ENCODE measurements at places on chromosomes 1 and 21.

- peak; percentile 83 for DNase-seq
These were observed 124.9 kb downstream of the DMRTB1 start for GRCh38 chr1:53583868-53584776.

DNA sequence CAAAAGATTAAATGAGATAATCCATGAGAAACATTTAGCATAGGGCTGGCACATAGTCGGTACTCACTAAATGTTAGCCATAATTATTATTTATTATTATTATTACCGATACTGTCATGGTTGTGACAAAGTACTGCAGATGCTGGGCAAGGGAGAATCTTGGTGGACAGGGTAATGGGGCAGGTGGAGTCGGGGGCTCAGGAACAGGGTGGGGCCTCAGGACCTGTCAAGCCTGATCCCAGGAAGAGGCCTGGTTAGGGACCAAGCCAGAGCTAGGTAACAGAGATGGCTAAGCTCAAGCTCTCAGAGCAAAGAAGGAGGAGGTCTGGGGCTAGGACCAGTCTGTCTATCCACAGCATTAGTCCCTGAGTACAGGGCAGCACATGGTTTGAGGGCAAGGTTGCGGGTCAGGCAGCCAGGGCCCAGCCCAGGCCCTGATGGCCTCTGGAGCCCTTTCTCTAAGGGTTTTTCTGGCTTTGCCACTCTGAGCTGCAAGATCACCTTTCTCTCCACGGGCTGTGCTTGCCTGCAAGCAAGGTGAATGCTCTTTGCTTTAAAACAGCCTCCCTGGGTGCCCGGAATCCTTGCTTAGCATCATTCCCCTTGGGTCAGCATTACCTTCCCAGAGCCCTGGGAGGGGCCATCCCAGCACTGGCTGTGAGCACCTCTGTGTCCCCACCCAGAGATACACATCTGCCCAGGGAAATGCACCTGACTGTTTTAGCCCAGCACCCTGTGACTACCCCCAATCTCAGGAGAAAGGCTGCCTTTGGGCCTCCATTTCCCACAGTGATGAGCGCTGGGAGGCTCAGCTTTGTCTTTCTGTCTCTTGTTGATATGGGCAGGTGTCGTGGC, 572.0 kb downstream of the PTPRU start:
- DNase-seq = no peak

GRCh38 chr1:91173346-91173890, 151.6 kb upstream of the ZNF644 start:
- DNase-seq = no peak

DNA sequence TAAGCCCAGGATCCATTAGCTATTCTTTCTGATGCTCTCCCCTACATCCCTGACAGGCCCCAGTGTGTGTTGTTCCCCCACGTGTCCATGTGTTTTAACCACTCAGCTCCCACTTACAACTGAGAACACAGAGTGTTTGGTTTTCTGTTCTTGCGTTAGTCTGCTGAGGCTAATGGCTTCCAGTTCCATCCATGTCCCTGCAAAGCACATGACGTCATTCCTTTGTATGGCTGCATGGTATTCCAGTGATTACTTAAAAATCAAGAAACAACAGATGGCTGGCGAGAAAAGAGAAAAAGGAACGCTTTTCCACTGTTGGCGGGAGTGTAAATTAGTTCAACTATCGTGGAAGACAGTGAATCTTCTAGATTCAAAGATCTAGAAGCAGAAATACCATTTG, 556.0 kb downstream of the PTPRC start:
- no peak for DNase-seq

DNA sequence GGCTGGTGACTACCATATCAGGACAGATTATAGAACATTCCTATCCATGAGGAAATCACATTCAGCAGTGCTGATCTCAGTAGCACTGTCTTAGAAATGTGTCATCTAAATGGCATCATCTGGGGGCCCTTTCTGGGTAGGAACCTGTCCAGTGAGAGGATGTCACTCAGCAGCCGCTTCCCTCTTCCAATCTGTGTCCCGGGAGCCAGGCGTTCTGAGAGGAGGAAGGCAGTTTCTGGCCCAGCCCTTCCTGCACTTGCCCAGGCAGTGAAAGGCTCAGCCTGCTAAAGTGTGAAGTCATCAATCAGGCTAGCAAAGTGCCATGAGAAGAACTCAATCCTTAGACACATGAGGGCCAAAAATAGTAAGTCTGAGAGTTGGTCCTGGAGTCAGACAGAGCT, 25.6 kb downstream of the RAB4A start:
- DNase-seq = no peak

- DNase-seq = no peak
These were observed 1103.3 kb upstream of the B3GALT2 start for GRCh38 chr1:194289569-194290266.

DNA sequence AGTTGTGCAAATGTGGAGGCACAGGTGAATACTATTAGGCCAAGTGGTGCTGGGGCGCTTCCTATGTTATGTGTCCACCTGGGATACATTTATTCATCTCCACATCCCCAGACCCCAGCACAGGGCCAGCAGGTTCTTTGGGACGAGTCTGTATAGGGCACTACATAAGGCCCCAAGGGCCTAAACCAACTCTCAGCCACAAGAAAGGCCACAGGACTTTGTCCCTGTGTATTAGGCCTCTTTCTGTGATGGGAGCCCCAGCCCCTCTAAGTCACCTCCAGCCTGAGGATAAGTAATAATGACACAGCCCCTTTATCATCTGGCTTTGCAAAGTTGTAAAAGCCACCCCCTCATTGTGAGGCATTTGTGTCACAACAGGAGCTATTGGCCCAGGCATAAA, 79.2 kb upstream of the CD1D start:
- DNase-seq = no peak

DNA sequence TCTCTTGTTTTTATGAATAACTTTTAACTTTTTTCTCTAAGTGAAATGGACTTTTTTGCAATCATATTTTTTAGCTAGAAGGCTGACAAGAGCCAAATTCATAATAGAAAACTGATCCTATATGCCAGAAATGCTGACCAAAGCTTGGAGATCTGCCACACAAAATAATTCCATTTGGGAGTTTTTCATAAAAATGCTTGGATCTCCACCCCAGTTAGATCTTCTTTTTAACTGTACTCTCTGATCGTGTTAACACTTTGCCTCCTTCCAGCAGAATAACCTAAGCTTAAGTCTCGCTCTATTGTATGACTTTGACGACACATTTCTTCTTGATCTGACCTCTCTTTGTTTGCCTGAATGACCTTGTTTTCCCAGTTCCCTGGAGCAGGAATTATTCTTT, 16.8 kb downstream of the FLG2 start:
- DNase-seq = no peak

- DNase-seq = no peak
These were observed 55.2 kb upstream of the GNG12 start for GRCh38 chr1:67888216-67889106.

DNA sequence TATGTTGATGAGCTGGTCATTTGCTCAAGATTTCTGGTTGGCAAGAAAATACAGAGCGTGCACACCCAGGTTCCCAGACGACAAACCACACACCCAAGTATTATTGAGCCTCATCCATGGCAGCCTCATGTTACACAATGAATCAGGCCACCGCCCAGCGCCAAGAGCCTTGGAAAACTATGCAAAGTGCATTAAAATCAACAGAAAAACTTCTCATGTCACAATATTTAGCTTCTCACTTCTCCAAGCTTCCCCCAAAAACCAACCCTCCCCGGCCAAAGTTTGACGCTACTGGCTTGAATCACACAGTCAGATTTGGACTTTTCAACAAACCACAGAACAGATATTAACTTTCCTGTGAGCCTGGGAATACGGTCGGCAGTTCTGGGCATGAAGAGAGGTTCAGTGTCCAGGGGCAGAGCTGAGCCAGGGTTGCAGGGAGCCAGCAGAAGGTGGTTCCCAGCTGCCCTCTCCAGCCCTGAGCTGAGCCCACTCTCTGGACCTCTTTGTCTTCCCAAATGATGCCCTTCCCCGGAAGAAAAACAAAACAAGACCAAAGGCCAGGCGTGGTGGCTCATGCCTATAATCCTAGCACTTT, 71.1 kb downstream of the SETD4 start:
- DNase-seq = peak; percentile 91

DNA sequence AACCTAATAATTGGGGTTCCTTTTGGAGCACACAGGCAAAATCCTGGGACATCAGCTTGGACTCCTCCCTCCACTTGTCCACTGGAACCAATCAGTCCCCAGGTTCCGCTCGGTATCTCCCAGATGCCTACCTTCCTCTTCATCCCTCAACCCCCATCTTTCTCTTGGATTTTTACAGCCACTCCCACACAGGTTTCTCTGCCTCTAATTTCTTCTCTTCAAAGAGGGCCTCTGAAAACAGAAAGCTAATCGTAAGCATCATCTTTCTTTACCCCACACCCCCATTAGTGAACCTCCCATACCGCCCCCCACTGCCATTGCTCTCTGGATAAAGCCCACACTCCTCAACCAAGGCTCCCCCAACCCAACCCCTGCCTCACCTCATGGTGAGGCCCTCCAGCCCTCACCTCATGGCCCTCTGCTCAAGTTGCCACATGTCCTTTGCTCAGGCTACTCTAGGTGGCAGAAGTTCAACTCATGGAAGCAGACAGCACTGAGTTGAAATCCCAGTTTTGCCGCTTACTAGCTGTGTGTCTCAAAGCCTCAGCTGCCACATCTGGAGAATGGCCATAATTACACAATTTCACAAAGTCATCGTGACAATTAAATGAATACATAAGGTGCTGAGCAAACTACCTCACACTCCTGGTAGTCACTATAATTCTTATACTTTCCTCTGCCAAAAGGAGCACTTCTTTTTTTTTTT, 18.1 kb upstream of the WASF2 start:
- no peak for DNase-seq

DNA sequence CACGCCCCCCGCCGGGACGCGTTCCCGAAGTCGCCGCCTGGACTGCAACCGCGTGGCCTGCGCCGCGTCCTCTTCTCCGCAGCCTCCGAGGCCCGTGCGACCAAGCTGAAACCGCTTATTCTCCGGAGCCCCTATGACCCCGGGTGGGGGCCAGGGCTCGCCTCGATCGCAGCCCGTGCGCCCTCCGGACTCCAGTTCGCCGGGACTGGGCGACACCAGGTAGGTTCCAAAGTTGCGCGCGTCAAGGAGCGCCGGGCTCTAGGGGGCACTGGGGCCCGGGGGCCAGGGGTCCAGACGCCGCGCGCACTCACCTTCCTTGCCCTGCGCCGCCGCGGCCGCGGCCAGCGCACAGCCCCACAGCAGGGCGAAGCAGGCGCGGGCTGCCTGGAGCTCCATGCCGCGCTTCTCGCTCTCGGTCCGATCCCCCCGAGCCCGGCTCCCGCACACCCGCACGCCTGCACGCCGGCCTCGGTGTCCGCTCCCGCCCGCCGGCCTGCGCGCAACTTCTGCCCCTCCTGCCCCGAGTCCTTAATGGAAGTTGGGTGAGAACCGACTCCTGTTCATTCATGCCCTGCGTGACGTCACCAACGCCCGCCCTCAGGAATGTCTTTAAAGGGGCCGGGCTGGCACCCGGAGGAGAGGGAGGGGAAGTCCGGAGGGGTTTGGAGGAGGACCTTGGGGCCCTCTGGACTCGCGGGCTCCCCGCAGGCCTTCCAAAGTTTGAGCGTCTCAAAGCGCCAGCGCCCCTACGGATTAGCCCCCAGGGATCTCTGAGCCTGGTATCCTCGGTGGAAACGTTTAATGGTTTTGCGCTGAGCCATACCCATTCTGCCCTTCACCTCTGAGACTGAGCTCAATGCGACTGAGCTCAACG, at the start of gene EPHA2:
TSS of gene EPHA2 (minus strand) at position 533 of the 874 bp plus-strand sequence. CDS start at position 396, 137 bp downstream.
- DNase-seq = peak; percentile 98

DNA sequence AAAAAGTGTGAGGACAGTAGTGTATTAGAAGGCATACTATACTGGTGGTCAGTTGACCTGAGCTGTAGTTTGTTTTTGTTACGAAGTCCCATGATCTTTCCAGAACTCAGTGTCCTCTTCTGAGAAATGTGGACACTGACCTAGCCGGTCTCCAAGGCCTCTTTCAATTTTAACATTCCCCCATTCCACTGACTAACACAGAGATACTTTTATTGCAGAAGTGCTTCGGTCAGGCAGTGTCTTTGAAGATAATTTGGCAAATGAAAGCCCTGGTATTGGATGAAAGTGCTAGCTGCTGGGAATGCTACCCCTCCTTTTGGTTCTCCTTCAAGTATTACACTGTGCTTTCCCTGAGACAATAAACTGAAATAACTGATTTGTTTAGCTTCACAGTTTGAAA, 89.4 kb downstream of the LMO4 start:
- no peak for DNase-seq

- DNase-seq = no peak
These were observed 18.8 kb upstream of the F3 start for GRCh38 chr1:94560333-94560732.

DNA sequence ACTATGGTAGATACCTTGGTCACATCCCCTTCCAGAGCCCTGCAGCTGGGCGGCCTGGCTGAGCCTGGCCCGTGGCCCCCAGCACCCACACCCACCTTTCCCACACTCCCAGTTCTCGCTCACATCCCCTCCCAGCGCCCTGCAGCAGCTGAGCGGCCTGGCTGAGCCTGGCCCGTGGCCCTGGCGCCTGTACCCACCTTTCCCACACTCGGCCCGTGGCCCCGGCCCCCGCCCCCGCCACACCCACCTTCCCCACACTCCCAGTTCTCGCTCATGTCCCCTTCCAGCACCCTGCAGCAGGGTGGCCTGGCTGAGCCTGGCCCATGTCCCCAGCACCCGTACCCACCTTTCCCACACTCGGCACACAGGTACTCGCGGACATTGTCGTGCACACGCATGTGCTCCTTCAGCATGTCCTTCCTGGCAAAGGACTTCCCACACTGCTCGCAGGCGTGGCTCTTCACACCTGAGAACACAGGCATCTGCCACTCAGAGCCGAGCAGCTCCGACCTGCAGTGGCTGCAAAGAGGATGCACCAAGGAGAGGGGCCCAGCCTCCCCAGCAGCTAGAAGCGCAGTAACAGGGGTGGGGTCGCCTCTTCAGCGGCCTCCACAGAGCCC, 52.5 kb upstream of the RIPK4 start:
- no peak for DNase-seq

GRCh38 chr1:3313576-3313950, 140.9 kb upstream of the ARHGEF16 start:
- peak; percentile 69 for DNase-seq

DNA sequence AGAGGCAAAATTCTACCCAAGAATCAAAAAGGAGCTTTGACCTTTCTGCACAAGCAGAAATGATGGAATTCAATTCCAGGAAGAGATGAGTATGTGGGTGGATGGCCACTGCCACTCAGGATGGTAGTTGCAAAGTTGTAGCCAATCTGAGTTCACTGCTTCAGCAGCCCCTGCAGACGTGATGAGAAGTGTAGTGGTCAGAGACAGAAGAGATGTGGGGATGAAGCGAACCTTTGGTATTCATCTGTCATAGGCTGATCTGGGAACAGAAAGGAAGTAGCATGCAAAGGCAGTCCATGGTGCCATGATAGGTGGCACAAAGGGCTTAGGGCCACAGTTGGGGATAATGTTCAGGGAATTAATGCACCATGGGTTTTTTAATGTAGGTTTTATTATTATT, 81.1 kb upstream of the PGBD5 start:
- DNase-seq = no peak

DNA sequence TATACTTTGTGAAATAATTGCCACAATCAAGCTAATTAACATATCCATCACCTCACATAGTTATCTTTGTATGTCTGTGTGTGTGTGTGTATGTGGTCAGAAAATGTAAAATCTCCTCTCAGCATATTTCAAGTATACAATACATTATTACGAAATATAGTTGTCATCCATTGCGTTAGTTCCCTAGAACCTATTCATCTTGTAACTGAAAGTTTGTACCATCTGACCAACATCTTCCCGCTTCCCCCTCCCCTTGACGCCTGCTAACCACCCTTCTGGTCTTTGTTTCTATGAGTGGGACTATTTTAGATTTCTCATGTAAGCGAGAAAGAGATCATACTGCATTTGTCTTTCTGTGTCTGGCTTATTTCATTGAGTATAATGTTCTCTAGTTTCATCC, 455.3 kb downstream of the KCNT2 start:
- no peak for DNase-seq

Data from lower leg skin (tissue), 4 donors.